IPS DF 19.7 (cell line): ENCODE measurements at places on chromosomes 6 and 20.
A peak's percentile ranks its signal among the peaks of the same experiment; 100 is the strongest.

- no peak for DNase-seq
Measured at GRCh38 chr6:22717915-22718314, 148.5 kb downstream of the HDGFL1 start.

GRCh38 chr6:71886184-71887005 lies at the start of gene RIMS1:
Gene RIMS1 (plus strand): TSS chr6:71886550. CDS start chr6:71887024, 474 bp downstream.
- DNase-seq: peak; percentile 15

DNA sequence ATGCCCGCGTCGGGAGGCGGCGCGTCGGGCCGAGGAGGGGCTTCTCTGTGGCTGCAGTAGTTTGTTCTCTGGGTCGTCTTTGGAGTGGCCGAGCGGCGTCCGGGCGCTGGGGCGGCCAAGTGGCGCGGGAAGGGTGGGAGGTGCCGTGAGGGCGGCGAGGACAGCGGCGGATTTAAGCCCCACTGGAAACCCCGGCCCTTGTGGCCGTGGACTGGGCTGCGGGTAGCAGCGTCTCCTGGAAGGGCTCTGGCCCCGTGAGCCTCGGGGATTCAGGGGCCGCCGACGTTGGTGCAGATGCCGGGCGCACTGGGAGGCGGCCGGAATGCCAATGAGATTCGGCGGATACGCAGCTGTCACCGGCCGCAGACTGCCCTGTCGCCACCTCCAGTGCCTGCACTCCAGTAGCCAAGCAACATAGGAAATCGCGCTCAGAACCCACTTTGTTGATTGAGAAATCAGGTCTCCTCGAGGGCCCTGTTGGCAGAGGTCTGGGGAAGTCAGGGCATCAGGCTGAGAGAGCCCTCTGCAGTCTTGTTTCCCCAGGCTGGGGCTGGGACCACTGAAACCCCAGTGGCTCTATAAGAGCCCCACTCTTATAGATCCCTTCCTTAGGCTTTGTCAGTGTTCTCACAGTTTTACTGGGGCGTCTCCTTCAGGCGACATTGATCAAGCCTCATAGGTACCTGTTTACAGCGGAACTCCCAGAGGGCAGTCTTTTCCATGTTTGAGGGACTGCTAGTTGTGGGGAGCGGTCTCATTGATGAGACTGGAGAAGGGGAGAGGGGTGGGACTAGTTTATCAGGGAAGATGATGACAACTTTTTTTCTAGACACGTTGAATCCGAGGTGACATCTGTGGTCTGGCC lies 642 bp downstream of the GZF1 start:
- DNase-seq: no peak

DNA sequence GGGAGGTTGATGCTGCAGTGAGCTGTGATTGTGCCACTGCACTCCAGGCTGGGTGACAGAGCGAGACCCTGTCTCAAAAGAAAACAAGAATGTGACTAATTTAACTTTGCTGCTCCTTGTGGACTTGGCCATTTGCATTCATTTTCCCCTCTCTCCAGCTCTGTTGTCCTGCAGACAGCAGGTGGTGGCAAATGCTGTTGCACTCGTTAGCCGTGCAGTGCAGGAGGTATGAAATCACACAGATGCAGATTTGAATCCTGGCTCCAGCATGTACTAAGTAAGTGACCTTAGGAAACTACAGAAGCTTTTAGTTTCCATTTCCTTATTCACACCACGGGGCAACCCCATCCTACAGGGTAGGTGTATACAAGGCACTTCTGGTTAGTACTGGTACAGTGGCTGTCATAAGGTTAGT lies 9.6 kb upstream of the BEND3 start:
- DNase-seq: no peak

DNA sequence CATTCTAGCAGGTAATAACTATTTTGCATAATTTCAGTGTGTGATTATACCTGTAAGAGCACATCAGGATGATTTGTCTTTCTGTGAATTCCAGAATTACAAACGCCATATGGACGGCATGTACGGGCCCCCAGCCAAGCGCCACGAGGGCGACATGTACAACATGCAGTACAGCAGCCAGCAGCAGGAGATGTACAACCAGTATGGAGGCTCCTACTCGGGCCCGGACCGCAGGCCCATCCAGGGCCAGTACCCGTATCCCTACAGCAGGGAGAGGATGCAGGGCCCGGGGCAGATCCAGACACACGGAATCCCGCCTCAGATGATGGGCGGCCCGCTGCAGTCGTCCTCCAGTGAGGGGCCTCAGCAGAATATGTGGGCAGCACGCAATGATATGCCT lies 122.7 kb downstream of the TMEM242 start:
- DNase-seq: no peak

DNA sequence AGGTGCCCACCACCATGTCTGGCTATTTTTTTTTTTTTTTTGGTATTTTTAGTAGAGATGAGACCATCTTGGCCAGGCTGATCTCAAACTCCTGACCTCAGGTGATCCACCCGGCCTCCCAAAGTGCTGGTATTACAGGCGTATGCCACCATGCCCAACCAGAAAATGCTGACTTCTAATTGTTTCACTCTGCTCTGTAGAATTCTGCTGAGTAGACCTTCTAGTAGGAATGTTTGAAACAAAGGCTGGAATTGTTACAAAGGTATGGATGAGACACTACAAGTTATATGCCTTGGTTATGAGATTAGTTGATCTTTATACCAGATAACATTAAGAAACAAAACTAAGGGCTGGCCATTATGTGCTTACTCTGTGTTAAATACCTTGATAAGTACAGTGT lies 44.8 kb downstream of the MEP1A start:
- DNase-seq: no peak

DNA sequence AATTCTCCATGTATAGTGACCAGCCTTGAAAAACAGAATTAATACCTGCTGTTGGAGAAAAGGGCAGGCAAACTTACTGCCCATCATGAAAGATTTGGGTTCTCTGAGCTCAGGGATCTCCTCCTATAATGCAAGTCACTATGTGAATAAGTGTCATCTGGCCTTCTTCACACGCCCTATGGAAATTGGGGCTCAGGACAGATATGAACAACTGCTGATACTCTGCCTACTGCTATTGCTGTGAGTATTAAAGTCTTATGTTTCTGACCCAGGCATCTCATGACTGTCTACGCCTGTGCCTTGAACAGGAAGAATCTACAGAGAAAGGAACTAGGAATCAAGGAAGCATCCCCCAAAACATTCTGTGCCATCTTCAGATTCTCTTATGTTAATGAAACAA lies 226.1 kb downstream of the SOD2 start:
- no peak for DNase-seq
